Activated T-cell treated with anti-CD3 and anti-CD28 coated beads for 24 hours (primary cell): ENCODE measurements at places on chromosomes 5 and 9.

- no peak for DNase-seq
Measured at GRCh38 chr5:676699-677076, 16.5 kb downstream of the TPPP start.

DNA sequence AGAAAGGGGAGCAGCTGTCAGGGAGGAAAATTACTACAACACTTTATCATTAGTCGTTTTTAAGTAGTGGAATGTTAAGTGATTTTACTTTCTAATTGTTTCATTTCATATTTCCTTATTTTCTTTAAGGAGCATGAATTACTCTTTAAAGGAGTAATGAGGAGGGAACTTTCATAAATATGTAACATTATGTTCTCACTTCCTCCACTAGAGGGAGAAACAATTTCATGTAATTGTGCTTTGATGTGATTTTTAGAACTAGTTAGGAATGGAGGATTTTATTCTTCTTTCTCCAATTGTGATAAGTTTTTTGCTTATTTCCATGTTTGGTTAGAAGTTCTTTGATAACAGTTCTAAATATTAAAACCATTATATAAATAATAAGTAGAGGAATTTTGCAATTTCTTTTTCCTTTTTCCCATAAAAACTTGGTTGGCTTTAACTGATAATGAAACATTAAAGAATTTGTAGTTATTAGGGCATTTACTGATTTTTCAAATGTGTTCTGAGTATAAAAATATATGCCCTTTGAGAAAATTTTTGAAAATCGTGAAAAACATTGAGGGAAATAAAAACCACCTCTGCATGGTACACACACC is 25.6 kb downstream of the CEP78 start:
- DNase-seq, result no peak

GRCh38 chr5:58040846-58041245 is 419.0 kb downstream of the PLK2 start:
- DNase-seq, result no peak

DNA sequence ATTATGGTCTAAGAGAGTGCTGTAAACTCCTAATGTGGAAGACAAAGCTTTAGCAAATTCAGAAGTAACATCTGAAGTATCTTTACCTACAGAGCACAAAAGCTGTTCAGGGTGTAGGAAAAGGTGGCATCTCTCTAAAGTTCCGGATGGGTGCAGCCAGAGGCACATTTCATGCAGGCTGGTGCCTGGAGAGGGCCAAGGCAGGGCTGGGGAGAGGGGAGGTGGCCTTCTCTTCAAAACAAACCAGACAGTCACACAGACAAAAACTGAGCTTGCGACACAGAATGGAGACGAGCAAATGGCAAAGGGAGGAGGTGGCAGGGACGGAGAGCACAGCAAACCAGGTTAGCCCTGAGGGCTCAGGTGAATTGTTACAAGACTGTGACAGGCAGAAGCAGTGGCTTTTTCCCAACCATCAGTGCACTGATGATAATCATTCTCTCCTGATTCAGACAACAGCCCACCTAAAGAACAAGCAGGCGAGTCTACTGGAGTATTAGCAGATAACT is 121.5 kb upstream of the PCA3 start:
- DNase-seq, result no peak

- no peak for DNase-seq
Measured at GRCh38 chr5:138139781-138140090, 508 bp upstream of the NME5 start.

DNA sequence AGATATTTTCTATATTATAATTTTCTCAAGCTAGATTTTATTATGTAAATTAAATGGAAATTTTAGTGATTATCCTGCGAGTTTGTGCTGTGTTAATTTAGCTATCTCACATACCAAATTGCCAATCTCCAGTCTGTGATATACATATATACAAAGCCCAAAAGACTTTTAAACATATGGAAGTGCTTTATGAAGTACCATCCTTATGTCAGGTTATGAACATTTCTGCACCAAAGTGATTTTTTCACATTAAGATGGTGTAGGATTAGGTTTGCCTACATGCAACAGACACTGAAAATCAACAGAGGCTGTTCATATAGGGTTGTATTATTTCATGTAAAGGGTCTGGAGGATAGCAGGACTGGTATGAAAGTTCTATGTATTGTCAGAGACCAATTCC is 32.8 kb downstream of the CFAP95 start:
- DNase-seq, result no peak

GRCh38 chr5:111685969-111686368 is 71.0 kb downstream of the NREP start:
- DNase-seq, result no peak

DNA sequence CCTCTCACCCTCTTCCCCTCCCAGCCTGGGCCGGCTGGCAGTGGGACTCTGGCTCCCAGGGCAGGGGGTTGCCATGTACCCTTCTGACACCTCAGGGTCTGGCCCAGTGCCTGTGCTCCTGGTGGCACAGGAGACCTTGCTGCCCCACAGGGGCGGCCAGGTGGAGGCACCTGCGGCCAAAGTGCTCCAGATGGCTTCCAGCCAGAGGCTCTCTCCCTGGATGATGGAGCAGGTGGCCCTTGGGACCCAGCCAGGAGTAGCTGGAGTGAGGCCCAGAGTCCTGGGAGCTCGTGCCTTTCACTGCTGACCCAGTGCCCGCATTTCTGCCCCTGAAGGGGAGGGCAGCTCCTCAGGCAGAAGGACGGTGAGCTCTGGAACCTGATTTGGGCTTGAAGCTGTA is 87.3 kb downstream of the NTNG2 start:
- no peak for DNase-seq
